T47D (cell line): ENCODE measurements at places on chromosomes 12 and 14.

DNA sequence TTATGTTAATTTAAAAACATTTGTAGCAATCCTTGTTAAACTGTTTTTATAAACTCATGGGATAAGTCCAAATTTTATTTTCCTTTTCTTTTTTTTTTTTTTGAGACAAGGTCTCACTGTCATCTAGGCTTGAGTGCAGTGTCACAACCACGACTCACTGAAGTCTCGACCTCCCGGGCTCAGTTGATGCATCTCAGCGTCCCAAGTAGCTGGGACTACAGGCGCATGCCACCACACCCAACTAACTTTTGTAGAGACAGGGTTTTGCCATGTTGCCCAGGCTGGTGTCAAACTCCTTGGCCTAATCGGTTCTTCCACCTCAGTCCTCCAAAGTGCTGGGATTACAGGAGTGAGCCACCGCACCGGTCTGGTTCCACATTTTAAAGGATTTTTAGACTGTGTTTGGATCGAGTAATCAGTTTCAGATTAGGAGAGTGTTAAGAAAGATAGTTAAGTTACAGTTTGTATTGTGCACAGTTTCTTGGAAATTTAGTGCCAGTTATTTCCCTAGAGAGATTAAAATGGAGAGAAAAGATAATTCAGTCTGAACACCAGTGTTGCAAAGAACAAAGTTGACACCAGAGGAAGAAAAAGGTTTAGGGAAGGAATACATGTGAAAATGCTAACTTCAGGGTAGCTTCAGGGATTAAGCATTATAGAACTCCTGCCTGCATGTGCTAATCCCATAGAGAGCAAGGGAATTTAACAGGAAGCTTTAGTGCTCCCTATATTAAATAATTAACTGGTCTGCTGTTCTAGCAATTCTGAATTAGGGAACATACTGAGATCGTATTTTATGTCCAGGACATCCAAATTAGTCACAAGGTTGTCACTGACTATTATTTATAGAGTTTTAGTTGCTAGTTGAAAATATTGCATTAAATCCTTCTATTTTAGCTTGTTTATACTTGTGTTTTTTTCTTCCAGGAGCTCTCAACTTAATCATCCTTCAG lies 10.1 kb downstream of the RAP1B start:
- no peak for DNase-seq

DNA sequence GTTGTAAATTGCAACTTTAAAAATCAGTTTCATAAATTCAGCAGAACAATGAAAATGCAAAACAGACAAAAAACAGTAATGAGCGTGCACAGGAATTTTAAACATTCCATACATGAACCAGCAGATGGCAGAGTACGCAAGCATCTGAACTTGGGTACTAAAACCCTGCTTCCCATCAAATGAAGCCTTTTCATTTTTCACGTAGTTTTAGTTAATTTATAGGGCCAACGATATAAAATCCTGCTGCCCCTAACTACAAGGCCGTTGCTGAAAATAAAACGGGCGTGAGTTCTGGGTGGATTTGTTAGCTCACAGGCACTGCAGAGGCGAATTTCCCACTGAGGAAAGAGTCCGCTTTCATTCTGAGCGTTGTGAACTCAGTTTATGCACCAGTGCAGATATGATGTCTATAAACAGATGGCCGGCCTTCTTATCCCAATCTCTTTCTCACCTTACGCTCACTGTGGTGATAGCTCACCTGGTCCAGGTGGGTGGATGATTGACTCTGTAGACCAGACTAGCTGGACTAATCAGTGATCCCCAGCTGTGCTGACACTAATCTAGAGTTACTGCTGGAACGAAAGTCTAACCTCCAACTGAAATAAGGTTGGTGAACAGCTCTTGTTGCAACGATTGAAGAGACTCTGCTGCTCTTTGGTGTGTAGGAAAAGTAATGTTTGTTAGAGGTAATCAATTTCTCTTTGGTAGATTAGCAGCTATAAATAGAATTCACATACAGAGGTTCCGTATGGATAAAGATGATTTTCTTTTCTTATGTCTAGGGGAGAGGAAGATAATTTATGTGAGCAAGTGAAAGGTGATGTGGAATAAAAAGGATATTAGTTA lies 89.2 kb downstream of the PDZRN4 start:
- peak; percentile 65 for DNase-seq

DNA sequence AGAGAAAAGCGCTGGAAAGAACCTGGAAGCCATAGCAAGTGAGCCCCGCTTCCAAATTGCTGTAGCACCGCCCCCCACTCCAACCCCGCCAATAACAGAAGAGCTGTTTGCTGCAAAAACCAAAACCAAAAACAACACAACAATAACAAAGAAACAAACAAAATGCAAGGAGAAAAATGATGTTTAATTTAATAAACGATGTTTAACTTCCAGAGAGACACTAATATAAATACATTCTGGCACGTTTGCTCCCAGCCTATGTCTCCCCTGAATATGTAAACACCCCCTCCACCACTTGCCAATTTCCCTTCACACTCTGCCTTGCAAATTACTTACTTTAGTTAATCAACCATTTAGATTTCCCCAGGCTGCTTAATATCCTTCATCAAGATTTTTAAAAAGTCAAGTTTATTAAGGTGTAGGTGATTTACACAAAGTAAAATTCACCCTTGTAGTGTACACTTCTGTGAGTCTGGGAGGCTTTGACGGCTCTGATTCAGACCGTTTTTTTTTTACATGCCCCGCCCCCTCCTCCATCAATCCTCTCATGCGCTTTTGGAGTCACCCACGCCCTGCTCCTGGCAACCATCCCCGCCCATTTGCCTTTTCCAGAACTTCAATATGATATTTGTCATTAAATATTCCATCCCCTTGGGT lies 482 bp upstream of the IFI27L2 start:
- DNase-seq, result peak; percentile 60

DNA sequence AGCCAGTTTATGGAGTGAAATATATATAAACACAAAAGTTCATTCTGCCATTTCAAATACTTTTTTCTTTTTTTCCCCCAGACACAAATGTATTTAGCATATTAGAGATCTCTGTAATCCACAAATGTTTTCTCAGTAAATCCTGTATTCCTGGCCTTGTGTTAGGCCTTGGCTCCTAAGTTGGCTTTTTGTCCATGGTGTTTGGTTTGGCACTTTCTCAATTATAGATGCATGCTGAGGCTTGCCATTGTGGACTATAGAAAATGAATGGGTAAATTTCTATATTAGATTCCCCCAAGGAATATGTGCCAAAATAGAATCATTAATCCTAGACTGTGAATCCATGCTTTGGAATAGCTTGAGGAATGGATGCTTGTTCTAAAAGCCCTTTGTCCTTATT lies 17.0 kb downstream of the RIC8B start:
- DNase-seq, result peak; percentile 53

- no peak for DNase-seq
Measured at GRCh38 chr12:77767756-77768343, 62.8 kb upstream of the NAV3 start.

DNA sequence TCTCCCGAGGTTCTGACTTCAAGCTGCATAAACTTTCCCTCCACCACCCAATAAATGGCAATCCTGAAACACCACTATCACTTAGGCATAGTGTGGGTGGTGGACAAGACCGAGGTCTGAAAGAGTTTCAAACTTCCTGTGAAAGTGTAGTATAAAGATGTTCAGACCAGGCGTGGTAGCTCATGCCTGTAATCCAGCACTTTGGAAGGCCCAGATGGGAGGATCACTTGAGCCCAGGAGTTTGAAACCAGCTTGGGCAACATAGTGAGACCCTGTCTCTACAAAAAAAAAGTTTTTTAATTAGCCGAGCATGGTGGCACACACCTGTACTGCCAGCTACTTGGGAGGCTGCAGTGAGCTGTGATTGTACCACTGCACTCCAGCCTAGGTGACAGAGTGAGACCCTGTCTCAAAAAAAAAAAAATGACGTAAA lies 61.9 kb downstream of the CCDC92 start:
- DNase-seq, result peak; percentile 33

GRCh38 chr14:30521899-30522736 lies 36.8 kb upstream of the G2E3 start:
- peak; percentile 13 for DNase-seq

- DNase-seq, result no peak
Measured at GRCh38 chr12:98291828-98292227, 223.6 kb upstream of the TMPO start.

DNA sequence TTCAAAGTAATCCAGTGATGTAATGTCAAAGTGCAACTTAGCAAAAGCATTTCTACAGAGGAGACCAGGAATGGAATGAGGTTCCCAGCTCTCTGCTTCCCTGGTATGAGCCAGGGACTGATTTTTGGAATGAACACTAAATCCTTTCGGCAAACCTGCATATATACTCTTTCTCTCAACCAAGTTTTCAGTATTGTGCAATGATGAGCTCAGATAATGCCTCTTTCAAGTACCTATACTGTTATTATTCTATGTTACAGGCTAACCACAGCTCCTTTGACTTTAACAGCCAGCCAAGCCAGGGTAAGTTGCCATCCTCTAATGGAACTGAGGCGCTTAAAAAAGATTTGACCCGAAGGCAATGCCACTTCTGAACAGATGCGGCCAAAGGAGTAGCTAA lies 104.9 kb upstream of the FSCB start:
- DNase-seq, result no peak

- no peak for DNase-seq
Measured at GRCh38 chr12:121849665-121850064, 9.0 kb downstream of the HPD start.

DNA sequence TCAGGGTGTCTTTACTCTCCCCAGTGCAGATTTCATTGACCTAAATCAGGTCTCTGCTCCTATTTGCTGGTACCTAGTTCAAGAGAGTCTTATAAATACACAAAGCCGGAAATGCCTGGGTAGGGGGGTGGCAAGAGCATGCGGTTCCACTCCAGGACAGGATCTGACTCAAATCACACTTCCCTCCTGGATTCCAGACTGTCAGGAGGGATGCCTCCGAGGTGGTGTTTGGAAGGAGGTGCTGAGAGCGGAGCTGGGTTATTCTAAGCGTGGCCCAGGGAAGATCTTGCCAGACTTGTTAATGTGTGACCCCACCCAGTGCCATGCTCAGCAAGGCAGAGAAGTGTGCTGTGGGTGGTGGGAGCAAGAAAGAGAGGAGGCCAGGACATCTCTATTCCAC lies 49.8 kb downstream of the B4GALNT3 start:
- no peak for DNase-seq

DNA sequence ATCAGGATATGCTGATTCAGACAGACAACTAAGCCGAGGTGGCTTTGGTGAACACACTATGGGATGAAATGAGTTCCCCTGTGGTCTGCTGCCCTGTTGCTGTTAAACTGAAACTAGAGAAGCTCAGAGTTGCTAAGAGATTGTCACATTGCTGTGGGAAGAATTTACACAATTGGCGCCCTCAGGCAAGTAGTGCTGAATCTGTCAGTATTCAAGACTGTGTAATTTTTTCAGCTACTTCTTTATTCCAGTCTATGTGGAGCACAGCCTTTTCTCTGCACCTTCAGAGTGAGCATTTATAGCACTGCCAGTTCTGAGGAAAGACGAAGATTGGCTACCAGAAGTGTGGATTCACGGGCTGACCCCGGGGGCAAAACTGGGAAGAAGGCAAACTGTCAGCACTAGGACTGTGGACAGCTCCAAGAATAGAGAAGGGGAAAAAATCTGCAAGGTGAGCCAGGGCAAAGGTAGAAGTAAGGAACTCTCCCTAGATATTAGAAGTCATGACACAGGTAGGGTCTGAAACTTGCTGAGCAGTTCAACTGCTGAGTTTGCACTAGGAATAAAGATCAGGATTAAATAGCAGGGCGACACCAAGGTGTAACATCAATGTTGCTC lies 218.8 kb upstream of the TMPO start:
- DNase-seq, result peak; percentile 64
